ENCODE measurements at places on chromosomes 4 and X.

DNA sequence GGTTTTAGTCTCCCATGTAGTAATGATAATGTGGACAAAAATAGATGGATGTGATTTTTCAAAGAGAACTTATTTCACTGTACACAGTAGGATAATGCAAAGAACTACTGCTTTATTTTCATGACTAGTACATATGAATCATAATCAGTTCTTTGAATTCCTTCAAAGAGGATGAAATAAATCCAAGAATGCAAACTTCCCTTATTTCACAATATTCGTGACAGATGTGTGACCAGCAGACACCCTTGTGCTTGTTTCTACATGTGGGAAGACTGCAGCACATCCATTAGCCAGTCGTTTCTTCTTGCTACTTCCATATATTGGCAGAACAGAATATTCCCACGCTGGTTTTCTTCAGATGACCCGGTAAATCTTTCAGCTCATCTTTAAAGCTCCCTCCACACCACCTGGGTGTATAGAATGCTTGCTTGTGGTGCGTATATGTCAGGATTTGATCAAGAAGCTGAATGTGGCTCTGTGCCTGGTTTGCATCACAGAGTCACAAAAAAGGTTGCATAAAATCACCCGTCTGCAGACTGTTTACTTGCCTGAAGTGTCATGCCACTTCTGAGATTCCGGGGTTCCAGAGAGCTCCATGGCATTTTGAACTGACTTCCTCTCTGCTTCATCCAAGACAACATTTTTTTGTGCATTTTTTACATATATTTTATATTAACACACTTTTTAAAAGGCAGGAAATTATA is 47.7 kb upstream of the FAT4 start:
- no peak for DNase-seq

GRCh38 chr4:156298230-156298629 is 344.6 kb upstream of the CTSO start:
- DNase-seq: no peak

- DNase-seq: no peak
Observed at GRCh38 chr4:165537028-165537648, 158.3 kb downstream of the CPE start.

DNA sequence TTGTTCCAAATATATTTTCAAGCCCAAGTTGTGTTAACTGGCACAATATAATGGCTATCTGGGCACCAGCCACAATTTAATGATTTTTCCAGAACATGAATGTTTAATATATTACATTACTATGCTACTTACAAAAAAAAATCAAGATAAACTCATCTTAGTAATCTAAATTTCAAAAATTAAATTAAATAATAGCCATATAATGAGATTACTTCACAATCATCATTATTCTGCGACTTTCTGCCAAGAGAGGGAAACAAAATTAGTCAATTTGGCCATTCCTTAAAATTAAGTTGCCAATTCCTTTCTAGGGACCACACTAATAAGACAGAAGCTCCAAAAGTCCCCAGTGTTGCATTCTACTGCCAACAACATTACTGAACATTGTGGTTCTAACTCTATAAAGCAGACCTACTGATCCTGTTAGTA is 7.5 kb downstream of the NEK1 start:
- no peak for DNase-seq

DNA sequence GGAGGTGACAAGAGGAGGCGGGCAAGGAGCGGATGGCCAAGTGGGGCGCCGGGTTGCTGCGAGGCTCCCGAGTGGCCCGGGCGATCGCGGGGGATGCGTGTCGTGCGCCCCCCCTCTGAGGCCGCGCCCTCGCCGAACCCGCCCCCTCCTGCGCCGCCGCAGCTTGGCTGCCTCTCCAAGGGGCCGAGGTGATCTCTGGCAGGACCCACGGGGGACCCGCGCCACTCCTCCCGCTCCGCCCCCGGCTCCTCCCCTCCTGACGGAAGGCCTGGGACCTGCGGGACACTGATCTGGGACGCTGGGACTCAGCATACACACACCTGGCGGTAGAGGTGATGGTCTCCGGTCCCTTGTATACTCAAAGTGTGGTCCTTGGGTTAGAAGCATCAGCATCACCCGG is 21.9 kb upstream of the FAM47C start:
- DNase-seq: no peak

- no peak for DNase-seq
Observed at GRCh38 chr4:139745111-139745639, 79.6 kb downstream of the MGST2 start.

- no peak for DNase-seq
Observed at GRCh38 chr4:157231525-157231924, 11.0 kb downstream of the GRIA2 start.

DNA sequence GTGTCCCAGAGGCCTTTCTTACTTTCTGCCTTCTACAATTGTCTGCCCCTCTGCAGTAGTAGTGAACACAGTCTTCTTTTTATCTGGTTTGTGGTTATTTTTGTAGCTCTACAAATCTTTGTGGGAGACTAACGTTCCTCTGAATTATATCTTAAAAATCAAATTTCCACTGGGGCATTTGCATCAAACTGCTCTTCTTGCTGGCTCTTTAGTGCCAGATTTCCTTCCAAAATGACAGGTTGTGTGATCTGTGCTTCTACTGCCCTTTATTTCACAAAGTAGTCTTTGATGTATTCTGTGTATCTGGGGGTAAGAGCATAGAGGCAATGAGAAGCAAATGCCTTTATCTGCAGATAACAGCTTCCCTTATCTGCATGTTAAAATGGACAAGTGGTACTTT is 34.5 kb downstream of the TSPAN7 start:
- DNase-seq: no peak

GRCh38 chrX:19578956-19579355 is 63.6 kb upstream of the MAP3K15 start:
- no peak for DNase-seq

- DNase-seq: no peak
Observed at GRCh38 chrX:96729053-96729452, 44.4 kb downstream of the DIAPH2 start.

- no peak for DNase-seq
Observed at GRCh38 chr4:87042986-87043820, 108.4 kb downstream of the AFF1 start.

DNA sequence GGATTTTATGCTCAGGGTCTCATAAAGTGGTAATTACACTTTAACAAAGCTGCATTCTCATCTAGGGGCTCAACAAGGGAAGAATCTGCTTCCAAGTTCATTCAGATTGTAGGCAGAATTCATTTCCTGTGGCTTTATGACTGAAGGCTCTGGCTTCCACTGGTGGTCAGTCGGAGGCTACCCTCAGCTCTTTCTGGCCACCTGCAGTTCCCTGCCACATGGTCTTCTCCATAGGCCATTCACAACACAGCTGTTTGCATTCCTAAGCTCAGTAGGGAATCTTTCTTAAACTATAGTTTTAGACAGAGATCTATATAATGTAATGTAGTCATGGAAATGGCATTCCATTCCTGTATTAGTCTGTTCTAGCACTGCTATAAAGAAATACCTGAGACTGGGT is 973.0 kb upstream of the SLIT2 start:
- DNase-seq: no peak

GRCh38 chrX:153717445-153717844 is 6.7 kb downstream of the BCAP31 start:
- no peak for DNase-seq

- DNase-seq: no peak
Observed at GRCh38 chr4:174224550-174224949, 58.9 kb downstream of the FBXO8 start.
